ENCODE measurements at places on chromosomes 5 and 9.

GRCh38 chr9:109369285-109369684 lies 48.4 kb upstream of the EPB41L4B start:
- DNase-seq = no peak

- no peak for DNase-seq
Observed at GRCh38 chr9:135392511-135392910, 87.1 kb upstream of the PPP1R26 start.

GRCh38 chr5:59103303-59103702 lies 520.4 kb downstream of the RAB3C start:
- DNase-seq = no peak

DNA sequence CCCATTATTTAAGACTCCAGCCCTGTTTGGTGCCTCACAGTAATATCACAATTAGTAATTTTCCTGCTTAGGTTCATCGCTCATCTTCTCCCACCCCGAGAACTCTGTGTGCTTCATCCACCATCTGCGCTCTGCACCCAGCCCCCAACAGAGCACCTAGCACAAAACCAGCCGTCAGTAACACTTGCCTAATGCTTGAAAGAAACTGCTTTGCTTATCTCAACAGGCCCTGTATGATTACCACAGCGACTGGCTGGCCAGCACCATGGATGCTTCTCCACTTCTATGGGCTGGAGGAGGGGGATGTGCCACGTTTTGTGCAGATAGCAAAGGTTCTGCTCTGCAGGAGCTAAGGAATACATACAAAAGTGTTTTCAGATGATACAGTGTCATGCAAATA lies 166.8 kb downstream of the SPOCK1 start:
- DNase-seq = no peak

GRCh38 chr5:146463446-146463845 lies 16.3 kb downstream of the TCERG1 start:
- DNase-seq = no peak

DNA sequence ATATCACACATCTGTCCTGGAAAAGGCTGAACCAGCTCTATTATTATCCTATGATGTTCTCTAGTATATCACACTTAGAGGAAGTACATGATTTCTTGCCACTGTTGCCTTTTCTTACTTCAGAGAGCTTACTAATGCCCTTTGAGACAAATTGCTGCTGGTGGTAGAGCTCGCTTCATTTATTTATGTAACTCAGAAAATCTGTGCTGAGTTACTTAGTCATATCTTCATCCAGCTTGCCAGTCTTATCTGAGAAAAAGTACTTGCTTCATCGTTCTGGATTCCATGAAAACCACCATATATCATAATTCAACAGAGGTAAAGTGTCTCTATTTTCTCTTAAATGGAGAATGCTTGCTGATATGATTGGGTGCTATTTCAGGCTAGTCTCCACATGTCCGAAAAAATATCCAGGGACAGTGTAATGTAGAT lies 26.6 kb downstream of the PTPDC1 start:
- DNase-seq = no peak
